ENCODE measurements at places on chromosomes 5 and 9.
A peak's percentile ranks its signal among the peaks of the same experiment; 100 is the strongest.

GRCh38 chr9:129889122-129889940 lies 54.1 kb downstream of the USP20 start:
- DNase-seq: no peak

GRCh38 chr5:80566711-80567259 lies 3.3 kb downstream of the ANKRD34B start:
- DNase-seq: no peak

- no peak for DNase-seq
Observed at GRCh38 chr5:167754501-167755021, 536.9 kb upstream of the WWC1 start.

GRCh38 chr9:131677049-131677443 lies 62.8 kb downstream of the RAPGEF1 start:
- DNase-seq: no peak

GRCh38 chr5:12023614-12024241 lies 119.5 kb upstream of the CTNND2 start:
- DNase-seq: peak; percentile 15

DNA sequence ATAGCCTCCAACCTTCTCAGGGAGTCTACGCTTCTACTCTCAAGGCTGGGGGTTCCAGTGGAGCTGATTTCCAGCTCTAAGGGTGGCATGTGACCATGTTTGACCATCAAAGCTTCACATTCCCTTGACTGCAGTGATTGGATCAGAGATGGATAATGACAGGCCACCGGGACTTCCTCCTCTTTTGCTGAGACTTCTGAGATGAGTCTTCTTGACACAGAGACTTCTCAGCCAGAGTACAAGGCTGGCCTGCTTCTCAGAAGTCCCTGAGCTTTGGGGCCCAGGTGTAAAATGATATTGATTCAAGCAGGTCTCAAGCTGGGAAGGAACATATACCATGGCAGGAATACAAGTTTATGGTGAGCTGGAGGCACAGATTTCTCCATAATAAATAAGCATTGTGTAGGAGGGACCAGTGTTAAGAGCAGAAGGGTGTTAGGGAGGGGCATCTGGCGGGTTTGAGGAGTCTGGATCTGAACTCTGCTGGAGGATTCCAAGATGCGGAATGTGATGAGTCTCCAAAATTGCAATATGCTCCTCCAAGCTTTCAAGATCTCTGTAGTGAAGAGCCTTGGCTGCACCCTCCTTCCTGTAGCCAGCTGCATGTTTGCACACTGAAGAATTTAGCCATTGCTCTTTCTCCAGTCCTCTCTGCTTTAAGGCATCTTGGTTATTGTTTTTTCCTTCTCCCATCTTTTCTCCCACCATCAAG lies 41.7 kb upstream of the HSD17B4 start:
- no peak for DNase-seq

GRCh38 chr9:113222482-113222841 lies 1.1 kb downstream of the SLC31A1 start:
- DNase-seq: no peak

DNA sequence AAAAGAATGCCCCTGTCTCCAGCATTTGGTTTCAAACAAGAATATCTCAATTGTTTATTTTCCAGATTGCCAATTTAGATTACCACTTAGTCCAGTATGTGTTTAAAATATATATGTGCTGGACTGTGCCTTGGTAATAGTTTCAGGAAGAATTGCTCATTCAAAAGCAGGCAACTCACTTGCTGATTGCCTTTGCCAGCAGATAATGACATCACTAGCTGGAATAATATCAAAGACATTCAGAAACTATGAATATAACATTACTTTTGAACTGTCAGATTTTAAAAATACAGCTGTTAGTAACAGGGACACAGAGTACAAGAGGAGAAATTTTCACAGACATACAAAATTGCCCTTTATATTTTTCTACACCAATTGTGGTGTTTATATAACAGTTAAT lies 96.0 kb upstream of the ITGA2 start:
- no peak for DNase-seq

DNA sequence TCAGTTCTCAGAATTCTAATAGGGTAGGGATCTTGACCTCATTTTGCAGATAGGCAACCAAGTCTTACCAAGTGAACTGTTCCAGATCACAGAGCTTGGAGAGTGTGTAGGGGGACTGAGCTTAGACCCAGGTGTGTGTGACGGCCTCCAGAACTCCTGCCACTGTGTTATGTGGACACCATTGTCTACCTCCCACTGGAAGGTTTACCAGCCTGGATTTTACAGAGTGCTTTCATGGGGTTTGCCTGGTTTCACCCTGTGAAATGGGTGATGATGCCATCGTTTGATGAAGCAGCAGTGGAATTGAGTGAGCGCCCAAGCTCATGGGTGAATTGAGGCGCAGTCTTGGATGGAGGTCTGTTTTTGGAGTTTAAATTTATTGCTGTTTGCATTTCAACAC lies 23.6 kb downstream of the TJP2 start:
- no peak for DNase-seq

- peak; percentile 83 for DNase-seq
Observed at GRCh38 chr9:137590469-137591383, at the start of gene ZMYND19. Gene ZMYND19, minus strand, starts transcription at chr9:137590512. Its CDS starts 249 bp downstream, at chr9:137590263.

- no peak for DNase-seq
Observed at GRCh38 chr5:354581-355378, 33.3 kb downstream of the AHRR start.

DNA sequence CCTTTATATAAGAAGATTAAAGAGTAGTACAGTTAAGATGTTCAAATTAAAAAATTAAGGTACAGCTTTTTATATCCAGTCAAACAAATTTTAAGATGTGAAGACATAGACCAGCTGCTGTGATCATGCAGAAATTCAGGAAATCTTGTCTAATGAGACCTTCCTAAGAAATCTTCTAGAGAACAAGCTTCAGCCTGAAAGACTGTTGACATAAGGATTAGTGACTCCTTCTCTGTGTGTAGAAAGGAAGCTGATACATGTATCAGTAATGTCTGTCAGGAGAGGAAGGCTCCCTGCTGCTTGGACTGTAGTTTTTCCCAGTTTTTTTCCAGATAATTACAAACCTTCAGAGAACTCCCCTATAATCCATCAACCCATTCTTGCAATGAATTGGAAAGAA lies 75.8 kb upstream of the PCSK5 start:
- DNase-seq: no peak

DNA sequence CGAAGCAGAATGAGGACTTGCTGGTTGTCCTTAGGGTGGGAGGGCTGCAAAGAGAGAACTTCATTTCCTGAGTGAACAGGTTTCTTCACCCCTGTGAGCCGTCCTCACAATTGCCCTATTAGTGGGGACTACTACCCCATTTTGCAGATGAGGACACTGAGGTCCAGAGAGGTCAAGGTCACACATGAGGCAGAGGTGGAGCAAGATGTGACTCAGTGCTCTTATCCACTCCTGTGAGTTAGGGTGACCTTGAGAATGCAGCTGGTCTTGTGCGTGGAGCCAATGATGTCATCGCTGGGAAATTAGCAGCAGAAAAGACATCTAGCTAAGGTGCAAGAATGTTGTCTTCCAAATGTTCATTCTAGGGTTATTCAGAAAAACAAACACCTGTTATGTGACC lies 26.9 kb downstream of the GPRIN1 start:
- no peak for DNase-seq

DNA sequence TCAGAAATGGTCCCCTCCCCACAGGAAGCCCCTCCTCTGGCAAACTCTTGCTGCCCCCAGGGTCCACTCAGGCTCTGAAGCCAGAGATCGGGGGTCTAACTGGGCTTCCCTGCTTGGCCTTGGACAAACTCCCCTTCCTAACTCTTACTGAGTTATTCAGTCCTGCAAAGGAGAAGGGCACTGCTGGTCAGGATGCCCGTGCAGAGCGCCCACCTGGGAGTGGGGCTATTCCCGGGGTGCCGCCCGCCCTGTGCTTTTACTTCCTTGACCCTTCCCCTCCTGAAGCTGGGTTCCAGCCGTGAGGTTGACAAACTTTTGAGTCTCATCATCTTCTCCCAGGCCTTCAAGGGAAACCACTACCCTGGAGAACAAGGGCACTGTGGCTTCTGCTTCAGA lies 4.9 kb downstream of the TBC1D9B start:
- DNase-seq: no peak

DNA sequence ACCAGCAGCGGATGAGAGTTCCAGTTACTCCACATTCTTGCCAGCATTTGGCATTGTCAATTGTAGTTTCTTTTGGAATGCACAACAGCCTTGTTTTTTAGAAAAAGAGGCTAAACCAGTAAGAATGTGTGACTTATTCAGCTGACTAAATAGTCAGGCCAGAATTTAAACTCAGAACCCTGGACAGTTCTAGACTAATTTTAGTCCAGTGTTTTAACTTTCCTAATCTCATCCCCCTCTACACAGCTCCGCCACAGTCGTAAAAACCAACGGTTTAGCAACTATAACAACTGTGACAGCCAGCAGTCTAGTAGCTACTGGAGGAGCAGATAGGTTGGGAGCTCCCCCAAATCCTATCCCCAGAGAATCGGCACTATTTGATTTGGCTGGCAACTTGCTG lies 103.7 kb downstream of the FOXD1 start:
- no peak for DNase-seq

DNA sequence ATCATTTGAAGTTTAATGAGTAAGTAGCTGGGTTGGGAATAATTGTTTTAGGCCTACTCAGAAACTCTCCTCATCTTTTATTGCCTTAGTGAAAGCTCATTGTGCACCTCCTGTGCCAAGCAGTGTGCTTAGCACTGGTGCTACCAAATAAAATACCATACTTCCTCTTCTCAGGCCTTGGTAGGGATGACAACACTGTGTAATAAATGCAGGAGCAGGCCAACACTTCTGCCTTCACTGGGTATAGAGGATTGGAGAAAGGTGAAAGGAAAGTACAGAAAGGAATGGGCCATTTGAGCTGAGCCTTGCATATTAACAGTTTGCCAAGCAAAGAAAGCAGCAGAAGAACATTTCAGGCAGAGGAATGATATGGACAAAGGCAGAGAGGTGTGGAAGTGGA lies 285.7 kb downstream of the NR3C1 start:
- no peak for DNase-seq

- DNase-seq: no peak
Observed at GRCh38 chr5:181280251-181280762, 19.4 kb upstream of the TRIM52 start.

DNA sequence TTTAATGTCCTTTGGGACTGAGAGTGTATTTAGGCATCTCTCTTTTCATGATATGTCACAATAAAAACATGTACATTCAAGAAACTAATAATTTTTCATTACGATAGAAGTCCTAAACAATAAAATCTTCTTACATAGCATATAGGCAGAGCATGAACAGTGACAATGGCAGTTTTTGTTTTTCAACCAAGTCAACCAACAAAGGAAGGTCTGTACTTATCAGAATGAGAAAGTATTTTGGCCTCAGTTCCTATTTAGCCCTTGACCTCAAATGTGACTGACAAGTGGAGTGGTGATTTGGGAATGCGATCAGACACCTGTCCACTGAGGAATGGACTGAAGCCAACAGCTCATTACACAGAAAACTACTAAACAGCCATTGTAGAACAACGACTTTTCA lies 219.5 kb downstream of the TMEM161B start:
- DNase-seq: no peak

DNA sequence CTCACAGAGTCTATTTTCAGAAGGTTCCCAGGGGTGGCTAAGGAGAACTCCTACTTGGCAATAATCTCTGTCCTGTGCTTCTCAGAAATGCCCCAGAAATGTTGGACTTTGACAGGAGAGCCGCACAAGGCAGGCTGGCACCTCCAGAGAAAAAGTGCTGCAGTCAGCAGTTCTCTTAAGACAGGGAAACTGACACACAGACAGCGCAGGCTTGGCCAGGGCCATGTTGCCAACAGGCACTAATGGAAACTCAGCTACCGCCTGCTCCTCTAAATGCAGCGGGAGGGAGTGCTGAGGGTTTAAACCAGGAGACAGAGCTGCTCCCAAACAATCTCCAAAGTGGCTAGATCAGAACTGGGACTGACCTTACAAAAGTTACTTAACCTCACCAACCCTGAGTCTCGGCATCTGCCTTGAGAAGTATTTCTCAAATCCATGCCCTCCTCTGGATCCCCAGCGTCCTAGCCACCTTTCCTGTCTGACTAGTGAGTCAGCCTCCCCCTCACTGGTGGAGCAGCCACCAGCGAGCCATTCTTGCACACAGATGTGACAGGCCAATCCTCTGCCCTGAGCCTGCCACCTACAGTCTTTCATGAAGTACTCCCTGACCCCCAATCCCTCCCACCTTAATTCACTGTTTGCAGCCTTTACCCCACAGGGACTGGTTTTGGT lies 186.4 kb downstream of the CDK5RAP2 start:
- DNase-seq: no peak

- no peak for DNase-seq
Observed at GRCh38 chr5:4989118-4989517, 151.0 kb upstream of the ADAMTS16 start.

DNA sequence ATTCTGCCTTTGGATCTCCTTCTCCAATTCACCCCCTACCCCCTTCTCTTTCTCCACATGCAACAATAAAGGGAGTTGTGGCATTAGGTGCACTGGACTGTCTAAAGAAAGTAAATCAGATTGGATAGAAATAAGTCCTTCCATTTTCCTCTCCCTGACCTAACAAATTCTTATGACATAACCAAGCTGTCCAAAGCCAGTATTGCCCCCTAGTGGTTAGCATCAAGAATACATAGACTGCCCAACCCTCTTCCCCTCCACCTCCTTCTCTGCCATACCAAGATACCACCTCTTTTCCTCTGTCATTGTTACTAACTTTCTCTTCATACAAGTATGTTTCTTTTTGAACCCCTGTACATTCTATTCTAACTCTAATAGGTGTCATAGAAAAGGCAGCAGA lies 45.7 kb downstream of the PPARGC1B start:
- no peak for DNase-seq

DNA sequence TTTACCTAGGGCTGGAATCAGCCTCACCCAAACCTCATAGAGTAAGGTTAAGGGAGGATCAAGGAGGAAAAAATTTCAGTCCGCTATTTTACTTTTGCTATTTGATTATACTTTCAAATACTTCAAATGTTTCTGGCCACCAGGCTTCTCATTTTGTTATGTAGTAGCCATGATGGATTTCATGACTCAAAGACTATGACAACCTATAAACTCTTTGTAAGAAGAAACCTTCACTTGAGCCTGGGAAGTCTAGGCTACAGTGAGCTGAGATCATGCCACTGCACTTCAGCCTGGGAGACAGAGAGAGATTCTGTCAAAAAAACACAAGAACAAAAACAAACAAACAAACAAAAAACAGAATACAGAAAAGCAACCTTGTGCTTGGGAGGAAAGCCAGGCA lies 293.6 kb upstream of the TNC start:
- DNase-seq: no peak

DNA sequence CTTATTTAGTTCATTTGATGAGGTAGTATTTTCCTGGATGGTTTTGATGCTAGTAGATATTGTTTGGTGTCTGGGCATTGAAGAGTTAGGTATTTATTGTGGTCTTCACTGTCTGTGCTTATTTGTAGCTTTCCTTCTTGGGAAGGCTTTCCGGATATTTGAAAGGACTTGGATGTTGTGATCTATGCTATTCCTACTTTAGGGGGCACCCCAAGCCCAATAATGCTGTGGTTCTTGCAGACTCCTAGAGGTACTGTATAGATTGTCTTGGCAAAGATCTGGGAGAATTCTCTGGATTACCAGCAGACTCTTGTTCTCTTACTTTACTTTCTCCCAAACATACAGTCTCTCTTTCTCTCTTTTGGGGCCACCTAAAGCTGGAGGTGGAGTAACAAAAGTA lies 315.7 kb downstream of the MAT2B start:
- DNase-seq: peak; percentile 17

Data from HAP-1 (cell line).